AML-193 (cell line): ENCODE measurements at places on chromosomes 4 and X.

DNA sequence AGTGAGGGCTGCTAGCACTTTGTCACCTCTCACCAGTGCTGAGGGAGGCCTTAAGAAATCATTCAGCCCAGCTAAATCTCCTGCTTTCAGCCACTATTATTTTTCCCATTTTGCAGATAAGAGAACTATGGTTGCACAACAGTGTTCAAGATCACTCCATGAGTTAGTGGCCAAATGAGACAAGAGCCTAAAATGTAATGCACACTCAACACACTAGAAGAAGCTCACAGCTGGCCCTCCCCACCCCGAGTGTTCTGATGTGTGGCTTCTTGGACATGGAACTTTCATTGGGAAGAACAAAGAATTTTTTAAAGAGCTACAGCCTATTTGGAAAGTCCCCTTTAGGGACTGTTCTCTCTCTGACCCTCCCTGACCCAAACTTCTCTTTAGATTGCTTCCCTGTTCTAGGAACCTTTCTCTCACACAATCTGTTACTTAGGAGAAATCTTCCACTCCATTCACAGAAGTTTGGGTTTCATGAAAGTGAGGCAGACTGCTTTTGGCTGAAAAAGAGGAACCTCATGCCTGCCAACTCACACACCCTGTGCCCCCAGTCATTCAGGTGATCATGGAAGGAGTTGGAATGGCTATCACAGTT lies 44.0 kb upstream of the CT47C1 start:
- DNase-seq = no peak

DNA sequence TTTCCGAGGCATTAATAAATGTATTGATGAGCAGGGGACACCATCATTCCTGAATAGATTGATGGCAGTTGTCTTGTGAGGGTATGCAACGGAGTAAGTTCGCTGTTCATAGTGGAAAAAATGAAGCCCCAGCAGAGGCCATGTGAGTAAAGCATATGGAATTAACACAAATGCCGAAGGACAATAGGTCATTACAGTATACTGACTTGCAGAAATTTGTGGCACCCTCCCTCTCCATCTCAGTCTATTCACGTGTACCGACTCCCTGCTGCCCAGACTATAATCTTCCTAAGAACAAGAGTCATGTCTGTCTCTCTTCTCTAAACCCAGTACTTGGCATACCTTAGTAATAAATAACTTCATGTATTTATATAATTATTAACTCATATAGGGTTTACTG lies 47.1 kb upstream of the PCDH10 start:
- no peak for DNase-seq

- no peak for DNase-seq
Observed at GRCh38 chrX:16797841-16798240, 11.6 kb downstream of the TXLNG start.

GRCh38 chrX:109841257-109841656 lies 108.2 kb upstream of the ACSL4 start:
- no peak for DNase-seq

DNA sequence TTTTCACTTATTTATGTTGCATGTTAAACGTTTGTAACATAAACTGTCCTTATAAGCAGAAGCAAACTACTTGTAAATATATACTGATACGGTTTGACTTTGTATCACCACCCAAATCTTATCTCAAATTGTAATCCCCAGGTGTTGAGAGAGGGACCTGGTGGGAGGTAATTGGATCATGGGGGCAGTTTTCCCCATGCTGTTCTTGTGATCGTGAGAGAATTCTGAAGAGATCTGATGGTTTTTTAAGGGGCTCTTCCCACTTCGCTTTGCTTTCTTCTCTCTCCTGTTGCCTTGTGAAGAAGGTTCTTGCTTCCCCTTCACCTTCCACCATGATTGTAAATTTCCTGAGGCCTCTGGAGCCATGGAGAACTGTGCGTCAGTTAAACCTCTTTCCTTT lies 87.1 kb upstream of the MAPK10 start:
- no peak for DNase-seq

DNA sequence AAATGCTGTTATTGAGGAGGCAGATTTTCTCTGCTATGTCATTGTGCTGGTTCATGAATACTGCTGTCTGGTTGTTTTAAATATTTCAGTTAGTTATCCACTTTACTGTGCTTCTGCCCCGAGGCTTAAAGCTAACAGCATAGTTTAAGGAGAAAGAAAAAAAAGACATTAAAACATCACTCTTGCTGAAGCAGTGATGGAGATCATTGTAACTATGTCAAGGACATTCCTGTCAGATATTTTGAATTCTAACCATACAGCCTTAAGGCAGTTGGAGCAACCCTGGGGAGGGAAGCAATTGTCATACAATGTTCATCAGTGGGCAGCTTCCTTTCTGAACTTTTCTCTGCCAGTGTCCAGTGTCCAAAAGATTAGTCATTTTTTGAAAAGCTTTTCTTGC lies 199.0 kb upstream of the DDX53 start:
- no peak for DNase-seq

DNA sequence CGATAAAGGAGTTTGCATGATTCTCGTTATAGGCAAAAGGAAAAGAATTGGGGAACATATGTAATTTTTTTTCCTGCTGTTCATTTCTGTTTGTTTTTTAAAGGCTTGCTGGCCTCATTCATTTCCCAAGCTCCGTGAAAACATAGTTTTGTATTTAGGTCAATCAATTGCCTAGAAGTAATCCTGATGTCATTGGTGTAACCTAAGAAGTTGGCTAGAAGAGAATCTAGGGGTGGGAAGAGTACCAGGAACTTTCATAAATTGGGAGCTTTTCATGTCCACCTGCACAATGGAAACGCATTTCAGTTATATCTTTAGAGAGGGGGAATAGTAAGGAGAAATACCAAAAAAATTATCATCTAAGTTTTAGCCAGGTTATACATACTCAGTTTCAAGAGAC lies 3.8 kb downstream of the RAPGEF2 start:
- no peak for DNase-seq

DNA sequence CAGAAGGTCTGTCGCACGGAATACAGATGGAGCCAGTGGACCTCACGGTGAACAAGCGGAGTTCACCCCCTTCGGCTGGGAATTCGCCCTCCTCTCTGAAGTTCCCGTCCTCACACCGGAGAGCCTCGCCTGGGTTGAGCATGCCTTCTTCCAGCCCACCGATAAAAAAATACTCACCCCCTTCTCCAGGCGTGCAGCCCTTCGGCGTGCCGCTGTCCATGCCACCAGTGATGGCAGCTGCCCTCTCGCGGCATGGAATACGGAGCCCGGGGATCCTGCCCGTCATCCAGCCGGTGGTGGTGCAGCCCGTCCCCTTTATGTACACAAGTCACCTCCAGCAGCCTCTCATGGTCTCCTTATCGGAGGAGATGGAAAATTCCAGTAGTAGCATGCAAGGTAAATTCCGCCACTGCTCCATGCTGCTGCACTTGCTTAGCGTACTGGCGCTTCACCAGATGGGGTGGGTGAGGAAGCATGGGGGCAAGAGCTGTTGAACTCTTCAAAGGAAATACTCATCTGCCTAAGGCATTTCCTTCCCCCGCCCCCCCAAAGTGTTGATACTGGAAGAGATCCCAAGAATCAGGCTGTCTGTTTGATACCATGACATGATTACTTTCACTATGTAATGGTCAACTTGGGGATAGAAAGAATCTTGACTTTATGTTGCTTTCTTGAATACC lies 24.8 kb downstream of the KLF3 start:
- no peak for DNase-seq

DNA sequence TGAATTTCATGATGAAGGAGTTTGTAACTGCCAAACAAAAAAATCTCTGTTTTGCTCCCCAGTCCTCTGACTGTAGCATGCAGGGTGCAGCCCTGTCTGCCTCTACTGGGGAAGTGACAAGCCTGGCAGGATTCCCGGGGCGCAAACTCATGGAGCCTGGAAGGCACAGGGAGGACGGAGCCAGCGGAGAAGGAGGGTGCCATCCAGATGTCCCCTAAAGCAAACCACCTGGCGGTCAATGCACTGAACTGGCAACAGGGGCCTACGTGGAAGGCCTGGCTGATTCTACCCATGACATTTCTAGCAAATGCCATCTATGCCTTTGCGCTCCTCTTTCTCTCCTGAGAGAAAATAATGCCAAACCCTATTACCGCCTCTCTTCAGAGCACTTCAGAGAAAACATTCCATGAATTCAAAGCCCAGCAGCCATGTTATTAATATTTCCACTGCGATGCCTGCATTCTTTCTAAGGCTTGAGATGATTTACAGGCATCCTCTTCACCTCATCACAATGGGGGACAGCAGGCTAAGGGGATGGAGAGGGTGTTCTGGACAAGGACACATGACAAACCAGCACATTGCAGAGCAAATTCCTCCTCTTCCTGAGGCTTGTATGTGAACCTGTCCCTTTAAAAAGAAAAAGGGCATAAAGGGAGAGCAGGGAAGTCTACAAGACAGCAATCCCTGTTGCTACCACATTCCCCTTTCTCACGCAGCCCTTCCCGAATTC lies 329.3 kb upstream of the NOCT start:
- no peak for DNase-seq

DNA sequence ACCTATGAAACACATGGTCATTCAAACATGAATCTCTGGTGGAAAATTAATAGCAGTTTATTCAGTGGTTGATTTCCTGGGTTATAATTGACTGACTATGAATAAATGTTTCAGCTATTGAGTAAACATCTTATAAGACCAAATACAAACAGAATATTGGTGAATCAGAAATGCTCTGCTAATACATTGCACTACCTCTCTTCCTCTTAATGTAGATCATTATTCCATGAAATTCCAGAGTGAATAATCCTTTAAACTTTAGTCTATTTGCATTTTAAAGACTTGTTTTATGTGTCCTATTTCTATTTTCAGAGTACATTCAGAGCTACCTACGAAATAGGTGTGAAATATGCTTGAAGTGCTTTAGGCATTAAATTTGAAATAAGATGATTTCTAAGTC lies 715.4 kb downstream of the ADGRL3 start:
- no peak for DNase-seq

DNA sequence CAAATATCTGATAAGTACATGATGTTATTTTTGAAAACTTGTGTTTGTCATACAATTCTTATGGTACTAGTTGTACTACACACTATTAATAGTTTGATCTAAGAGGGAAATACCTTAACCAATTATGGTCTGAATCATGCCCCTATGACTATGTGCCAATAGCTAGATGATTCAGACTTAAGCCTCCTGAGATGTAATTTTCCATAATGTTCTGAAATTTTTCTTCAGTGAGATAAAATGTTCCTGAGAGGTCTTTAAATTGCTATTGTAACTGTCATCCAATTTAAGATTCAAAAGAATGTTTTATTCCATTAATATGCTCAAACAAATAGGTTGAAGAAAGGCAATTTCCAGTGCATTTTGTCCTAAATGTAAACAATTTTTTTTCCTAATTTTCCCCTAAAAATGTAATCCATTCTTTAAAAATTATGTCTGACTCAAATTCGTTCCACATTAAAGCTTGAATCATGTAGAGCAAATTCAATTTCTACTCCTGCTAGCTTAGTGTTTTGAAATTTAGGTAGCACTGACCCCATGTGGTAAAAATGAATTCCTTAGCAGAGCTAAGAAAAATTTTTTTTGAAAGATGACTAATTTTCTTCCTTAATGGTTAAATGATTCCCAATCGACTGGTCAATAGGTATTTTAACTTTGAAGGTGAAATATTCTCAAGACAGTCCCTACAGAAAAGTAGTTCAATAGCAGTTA lies 49.1 kb downstream of the APOOL start:
- no peak for DNase-seq

DNA sequence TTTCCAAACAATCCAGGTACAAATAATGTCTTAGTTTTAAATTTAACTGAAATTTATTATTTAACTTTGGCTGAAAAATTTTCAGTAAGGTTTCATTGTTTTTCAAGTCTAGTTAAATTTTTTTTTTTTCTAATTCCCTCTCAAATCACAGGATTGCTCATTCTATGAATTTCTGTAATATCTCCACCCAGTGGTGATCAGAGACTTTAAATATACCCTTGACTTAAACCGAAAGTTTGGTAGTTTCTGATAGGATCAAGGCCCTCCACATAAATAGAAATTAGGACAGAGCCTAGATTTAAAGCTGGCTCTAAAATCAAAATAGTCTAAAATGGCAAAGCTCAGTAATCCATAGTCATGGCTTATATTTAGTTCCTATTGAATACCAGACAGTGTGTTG lies 175.4 kb downstream of the TBCK start:
- DNase-seq = no peak

- no peak for DNase-seq
Observed at GRCh38 chr4:94927696-94928095, 169.9 kb downstream of the BMPR1B start.

DNA sequence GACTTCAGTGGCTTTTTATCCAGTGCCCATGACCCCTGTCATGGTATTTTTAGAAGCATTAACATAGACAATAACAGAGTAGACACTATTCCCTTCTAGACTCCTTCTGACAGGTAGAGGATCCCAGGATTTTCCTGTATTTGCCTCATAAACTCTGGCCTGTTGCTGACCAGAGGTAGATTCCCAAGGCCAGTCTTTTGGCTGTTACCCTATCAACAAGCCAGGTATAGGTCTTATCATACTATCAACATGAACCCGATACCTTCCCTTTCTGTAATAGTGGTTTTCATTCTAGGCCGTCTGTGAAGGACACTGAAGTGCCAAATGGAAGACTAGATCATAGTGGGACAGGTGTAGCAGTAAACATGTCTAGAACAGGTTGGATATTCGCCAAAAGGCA lies 76.2 kb upstream of the CHRDL1 start:
- no peak for DNase-seq

- peak; percentile 58 for DNase-seq
Observed at GRCh38 chr4:76377911-76378310, 43.0 kb downstream of the CCDC158 start.

GRCh38 chrX:54413753-54414152 lies 26.5 kb upstream of the TSR2 start:
- DNase-seq = peak; percentile 22
